ENCODE measurements at places on chromosomes 12 and 14.

DNA sequence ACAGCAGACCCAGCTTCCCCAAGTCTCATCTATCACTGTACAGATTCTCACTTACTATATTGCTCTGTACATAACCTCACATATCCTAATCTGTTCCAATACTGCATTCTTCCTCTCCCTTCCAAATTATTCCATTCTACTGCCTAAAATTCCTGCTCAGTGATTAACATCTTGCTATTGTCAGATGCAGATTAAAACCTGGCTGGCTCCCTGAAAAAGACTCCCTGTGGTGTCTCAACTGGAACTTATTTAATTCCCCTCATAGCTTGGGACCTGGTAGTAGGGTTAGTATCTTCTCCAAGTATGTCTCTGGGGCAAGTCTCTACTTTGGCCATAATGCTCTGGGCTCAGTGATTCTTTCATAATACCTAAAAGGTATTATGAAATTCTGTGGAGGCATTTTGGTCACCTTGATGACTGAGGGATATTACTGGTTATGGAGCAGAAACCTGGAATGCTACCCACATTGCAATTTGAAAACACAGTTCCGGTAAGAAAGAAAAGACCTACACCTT is 55.8 kb downstream of the PAWR start:
- DNase-seq = peak; percentile 88

- no peak for DNase-seq
Measured at GRCh38 chr12:109525279-109525585, 47.8 kb downstream of the UBE3B start.

DNA sequence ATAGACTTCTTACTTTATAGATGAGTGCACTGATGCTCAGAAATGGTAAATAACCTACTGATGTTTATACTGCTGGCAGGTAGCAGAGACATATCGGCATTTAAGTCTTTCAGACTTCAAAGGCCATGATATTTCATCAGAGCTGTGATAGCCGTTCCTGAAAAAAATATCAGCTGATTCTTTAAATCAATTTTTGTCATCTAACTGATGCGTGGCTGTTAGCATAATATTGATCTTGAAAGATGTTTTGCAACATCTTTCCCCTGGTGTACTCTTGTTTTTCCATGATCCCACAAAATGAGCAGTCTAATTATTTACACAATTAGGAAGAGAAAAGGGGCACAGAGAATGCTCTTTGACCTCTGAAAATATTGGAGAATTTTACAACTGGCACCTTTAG is 1.6 kb upstream of the SLCO1B1 start:
- DNase-seq = no peak

DNA sequence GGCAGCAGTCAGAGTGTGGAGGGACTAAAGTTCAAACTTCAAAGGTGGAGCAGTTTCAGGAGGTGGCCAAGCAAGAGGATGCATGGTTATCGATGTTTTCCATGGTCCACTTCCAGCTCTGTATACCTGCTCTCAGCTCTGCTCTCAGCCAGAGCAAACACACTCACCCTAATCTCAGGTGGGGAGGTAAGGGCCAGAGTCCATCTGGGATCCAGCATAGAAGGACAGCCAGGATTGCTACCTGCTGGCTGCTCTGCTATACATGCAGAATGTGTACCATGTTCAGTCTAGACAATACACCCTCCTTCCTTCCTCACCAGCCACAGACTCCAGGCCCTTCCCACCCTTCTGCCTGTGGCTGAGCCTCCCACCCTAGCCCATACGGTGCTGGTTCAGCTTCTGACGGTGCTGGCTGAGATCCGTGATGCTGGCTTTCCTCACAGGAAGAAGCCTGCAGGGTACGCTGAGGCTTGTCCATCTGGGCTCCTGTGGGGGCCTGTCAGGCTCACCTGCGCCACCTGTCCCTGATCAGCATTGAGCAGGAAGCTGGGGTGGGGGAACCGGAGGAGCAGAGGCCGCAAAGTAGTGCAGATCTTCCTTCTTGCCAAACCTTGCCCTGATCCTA is 2.4 kb downstream of the CBLN3 start:
- peak; percentile 57 for DNase-seq

DNA sequence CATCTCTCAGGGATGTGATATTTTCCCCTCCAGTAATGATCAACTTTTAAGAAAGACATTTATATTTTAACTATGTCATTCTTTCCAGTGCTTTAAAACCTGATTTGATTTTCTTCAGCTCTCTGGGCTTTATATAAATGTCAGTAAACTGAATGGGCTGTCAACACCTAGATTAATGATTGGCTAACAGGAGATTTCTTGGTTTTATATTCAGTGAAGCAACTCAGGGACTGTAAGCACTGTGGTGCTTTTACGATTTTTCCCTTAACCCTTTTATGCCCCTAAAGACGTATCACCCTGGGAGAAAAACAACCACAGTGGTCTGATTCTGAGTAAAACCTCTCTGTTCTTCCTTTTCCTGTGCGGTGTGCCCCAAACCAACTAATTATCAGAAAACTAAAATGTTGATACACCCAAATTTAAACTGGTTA is 38.0 kb downstream of the PTGER2 start:
- no peak for DNase-seq

- no peak for DNase-seq
Measured at GRCh38 chr12:104026841-104027599, 23.0 kb downstream of the GLT8D2 start.

- DNase-seq = no peak
Measured at GRCh38 chr12:1355396-1355795, 239.0 kb downstream of the FBXL14 start.

GRCh38 chr14:80055667-80056496 is 155.4 kb downstream of the DIO2 start:
- peak; percentile 64 for DNase-seq

GRCh38 chr14:50734950-50735695 is 67.0 kb upstream of the SAV1 start:
- DNase-seq = peak; percentile 68

DNA sequence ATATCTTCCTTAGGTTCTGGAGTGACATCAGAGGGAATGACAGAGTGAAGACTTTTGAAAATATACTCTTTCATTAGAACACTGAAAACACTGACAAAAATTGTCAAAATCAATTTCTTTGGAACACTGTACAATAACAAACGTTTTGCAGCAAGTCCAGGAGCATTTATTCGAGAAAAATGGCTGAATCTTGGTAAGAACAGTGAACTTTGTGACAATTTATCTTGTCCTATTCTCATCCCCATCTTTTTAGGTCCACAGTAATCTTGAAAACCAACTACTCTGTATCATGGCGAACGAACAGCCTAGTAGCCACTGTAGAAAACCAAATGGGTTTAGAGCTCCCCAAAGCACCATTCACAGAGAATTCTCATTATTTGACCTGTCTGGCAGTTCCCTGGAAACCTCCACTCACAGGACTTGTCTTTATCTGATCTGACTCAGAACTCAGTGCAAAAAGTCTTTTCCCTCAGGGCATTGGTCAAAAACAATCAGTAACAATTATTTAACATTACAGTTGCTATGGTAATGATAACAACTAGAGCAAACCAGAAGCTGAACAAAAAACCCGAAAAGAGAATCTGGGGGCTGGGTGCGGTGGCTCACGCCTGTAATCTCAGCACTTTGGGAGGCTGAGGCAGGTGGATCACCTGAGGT is 20.3 kb upstream of the PPP2R5E start:
- peak; percentile 45 for DNase-seq

DNA sequence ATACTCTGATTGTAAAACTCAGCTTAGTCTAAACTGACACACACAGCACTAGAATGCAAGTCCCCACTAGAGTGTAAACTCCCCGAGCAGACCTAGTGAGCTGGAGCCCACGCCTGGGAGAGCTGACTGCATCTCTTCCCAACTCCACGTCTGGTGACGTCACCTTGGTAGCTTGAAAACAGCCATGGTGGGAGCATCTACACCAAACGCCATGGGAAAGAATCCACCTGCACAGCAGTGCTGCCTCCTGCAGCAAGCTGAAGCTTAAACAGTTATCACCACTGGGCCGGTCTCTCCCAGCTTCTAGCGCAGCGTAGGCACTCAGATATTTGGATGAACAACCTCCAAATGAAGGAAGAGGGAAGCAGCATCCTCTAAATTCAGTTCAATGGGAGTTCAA is 4.3 kb upstream of the PAPLN start:
- DNase-seq = no peak

GRCh38 chr14:34930591-34931091 is 52.2 kb upstream of the SRP54 start:
- no peak for DNase-seq

- DNase-seq = no peak
Measured at GRCh38 chr12:91538418-91538817, 355.8 kb upstream of the DCN start.

DNA sequence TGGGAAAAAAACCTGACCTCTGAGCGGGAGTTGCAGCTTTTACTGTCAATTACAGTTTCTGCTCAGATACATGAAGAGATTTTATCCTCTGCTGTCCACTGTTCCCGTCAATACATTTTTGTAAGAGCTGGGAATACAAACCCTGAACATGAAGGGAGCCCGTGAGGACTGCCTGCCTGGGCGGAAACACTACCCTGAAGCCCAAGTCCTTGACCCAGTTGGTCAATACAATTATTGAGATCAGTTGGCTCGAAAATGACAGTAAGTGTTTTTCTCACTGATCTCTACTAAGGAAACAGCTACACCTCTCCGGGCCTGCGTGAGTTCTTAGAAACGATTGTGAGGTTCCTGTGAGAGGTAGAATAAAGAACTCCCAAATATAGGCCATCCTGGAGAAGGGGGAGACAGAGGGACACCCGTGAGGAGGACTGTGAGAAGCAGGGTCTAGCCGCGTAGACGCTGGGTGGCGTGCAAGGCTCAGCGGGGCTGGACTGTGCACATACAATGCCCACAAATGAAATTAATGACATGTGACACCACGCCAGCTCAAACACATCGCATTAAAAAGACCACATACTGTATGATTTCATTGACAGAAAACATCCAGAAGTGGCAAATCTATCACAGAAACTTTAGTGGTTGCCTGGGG is 509.5 kb downstream of the TMEM132D start:
- DNase-seq = no peak

DNA sequence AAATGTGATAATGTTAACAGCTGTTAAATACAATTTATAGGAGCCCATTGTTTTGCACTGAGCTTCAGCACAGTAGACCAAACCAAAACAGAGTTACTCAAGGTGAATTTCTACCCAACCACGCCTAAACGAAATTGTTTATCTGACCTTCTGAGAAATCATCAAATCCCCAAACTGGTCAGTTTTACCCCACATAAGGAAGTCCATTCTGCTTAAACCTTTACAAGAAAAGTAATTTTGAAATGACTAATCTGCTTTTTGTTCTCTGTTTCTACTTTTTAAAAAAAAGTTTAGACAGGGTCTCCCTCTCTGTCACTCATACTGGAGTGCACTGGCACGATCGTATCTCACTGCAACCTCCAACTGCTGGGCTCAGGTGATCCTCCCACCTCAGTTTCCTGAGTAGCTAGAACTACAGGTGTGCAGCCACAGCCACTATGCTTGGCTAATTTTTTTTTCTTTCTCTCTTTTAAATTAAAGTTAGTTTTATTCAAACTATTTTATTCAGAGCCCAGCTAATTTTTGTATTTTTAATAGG is 1.4 kb upstream of the RNF10 start:
- DNase-seq = no peak

DNA sequence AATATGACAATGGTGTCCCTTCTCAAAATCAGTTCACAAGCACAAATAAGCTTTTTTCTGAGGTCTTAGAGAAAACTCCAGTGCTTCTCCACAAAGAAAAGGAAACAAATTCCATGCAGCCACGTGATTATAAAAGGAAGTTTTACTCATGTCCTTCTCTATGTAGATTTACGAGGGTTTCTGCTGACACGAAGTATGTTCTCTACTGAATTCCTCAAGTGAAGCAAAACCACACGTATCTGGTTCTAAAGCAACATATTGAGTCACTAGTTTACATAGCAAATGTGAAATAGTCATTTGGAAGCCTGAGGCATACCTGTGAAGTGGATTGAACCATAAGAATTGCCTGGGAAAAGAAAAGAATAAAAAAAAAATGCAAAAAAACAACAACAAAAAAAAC is 31.9 kb downstream of the BMP4 start:
- peak; percentile 95 for DNase-seq

- peak; percentile 23 for DNase-seq
Measured at GRCh38 chr14:95774265-95775160, 60.6 kb upstream of the TCL1A start.

DNA sequence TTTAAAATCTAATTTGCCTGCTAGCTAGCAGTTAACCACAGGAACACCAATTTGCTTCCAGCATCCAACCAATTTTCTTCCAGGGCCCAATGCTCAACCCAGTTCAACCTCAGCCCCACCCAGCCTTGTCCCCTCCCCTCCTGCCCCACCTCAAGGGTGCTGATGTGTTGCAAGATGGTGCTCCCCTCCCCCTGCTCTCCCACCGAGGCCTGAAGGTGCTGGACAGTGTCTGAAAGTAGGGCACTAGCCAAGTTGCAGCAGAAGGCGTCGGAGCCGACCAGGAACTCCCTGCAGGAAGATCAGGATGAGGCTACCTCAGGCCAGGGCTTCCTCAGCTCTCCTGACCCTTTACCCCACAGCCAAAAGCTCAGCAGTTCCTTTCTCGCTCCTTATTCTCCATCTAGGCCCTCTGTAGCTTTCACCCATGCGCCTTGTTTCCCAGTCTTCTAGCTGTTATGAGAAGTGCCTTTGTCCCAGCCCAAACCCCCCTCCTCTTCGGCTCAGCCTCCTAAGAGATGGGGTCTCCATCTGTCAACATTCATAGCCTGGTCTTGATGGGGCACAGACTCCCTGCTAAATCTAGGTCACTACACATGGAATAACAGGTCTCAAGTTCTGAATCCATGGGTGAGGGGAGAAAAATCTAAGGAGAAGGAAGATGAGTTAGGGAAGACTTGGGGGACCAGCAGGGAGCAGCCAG is 3.6 kb downstream of the STAT6 start:
- no peak for DNase-seq

DNA sequence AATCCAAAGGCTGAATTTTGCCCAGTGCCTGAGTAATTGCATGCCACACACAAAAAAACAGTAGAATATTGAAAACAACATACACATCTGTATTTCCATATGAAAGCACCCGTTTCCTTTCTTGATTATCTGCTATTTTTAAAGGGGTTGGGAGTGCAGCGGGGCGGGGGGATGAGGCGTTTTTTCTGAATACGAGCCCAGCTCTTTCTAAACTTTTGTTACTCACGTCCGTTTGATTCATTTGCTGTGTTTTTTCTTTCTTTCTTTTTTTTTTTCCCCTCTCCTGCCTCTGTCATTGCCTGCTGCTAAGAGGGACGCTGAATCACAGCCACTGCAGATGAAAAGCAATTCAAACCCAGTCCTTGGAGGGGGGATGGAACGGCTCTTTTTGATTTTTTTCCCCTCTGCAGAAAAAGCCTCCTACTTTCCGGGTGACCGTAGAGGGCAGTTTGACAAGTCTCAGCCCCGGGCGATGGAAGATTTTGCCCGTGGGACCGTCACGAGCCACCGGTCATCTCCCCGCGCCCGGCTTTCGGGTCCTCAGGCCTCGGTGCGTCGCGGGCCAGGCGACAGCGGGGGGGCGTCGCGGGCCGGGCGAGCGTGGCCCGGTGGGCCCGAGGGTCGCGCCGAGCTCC is 572 bp upstream of the RASSF8 start:
- peak; percentile 66 for DNase-seq

DNA sequence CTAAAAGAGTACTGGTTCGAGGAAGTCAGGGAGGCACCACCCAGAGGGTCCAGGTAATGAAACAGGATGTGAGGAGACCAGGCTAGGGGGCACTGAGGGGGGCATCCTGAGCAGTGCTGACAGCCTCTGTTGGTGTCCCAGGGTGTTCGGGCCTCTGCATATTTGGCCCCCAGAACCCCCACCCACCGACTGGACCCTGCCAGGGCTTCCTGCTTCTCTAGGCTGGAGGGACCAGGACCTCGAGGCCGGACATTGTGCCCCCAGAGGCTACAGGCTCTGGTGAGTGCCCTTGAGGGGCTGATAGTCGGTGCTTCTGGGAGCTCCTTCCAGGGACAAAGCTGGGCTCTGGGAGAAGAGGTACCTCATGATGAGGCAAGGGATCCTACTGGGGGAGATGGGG is 2.6 kb downstream of the TROAP start:
- no peak for DNase-seq

All from epithelial cell of esophagus (primary cell).